ENCODE measurements at places on chromosomes 16 and 17.

GRCh38 chr17:45397796-45398195 lies 34.9 kb downstream of the ARHGAP27 start:
- DNase-seq: no peak

GRCh38 chr17:8785547-8786413 lies 13.4 kb downstream of the MFSD6L start:
- no peak for DNase-seq

GRCh38 chr16:73095142-73095820 lies 47.4 kb upstream of the ZFHX3 start:
- DNase-seq: no peak

GRCh38 chr16:72098936-72099335 lies 5.3 kb downstream of the DHX38 start:
- DNase-seq: no peak
